Muscle of arm (tissue), 14 donors: ENCODE measurements at places on chromosomes 13 and 19. TPM values are rescaled to one million over a fixed set of nuclear protein-coding genes. Genes with fewer than 3 reads are reported as not detected.
A peak's percentile ranks its signal among the peaks of the same experiment; 100 is the strongest.

DNA sequence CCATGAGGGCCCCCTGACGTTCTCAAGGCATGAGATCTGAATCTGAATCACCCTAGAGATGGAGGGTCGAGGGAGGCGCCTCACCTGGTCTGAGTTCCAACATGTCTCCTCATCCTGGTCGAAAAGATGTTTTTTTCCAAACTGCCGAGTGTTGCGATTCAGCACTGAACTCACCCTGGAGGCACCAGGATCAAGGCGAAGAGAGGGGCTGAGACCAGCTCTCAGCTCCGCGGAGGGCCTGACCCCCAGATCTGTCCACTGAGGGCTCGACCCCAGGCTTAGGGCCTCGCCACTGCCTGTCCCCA lies 555 bp downstream of the NR2C2AP start:
- DNase-seq: no peak

SOX1 gene
- not detected for polyA plus RNA-seq

DNA sequence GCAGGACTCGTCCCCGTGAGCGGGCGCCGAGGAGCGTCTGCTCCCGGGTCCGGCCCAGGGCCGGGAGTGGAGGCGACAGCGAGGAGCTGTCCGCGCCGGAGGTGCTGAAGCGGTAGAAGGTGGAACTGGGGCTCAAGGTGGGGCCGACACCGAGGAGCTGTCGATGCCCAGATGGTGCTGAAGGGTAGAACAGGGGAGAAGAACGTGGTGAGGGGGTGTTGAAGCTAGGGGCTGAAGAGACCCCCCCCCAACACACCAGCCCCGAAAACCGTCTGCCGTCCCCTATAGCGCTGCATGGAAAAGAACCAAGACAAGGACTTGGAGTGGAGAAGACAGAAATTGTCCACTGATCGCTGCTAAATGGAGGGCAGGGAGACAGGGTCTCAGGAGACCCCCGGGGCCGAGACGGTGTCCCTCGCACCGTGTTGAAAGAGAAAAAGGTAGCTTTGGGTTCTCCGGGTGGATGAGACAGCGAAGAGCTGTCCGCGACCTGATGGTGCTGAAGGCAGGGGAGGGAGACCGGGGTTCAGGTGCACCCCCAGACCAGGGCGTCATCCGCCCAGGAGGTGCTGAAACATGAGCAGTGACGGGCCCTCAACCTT lies 7.1 kb upstream of the PDE4C start:
- DNase-seq: peak; percentile 62

DNA sequence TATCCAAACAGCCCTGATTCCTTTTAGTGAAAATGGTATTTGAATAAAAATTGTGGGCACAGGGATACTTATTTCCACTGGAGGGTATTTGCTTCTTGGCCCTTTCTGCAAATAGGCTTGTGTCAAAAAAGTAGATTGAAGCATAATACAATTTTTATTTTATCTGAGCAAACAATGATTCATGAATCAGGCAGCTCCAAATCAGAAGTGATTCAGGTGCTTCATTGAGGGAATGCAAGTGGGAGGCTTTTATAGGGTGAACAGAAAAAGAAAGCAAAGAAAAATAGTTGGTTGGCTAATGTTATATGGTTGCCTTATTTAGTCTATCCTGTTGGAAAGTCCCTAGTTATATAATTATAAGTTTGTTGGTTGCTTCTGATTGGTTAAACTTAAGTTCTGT lies 117.9 kb downstream of the ITGBL1 start:
- DNase-seq: no peak

FAM83E gene
- polyA plus RNA-seq: not detected

CEBPA gene
- 2.8 TPM for polyA plus RNA-seq

PSG2 gene
- polyA plus RNA-seq: 0.29 TPM

ONECUT3 gene
- polyA plus RNA-seq: 0.04 TPM

GRCh38 chr19:34365463-34366401 lies 736 bp downstream of the GPI start:
- DNase-seq: peak; percentile 39

GRCh38 chr13:34176633-34177032 lies 358.7 kb downstream of the RFC3 start:
- no peak for DNase-seq

EEF1AKMT1 gene
- polyA plus RNA-seq: 13.2 TPM

GRCh38 chr13:46053162-46054012 lies 841 bp upstream of the ZC3H13 start:
- DNase-seq: peak; percentile 11

UPF3A gene
- 134 TPM for polyA plus RNA-seq

DNA sequence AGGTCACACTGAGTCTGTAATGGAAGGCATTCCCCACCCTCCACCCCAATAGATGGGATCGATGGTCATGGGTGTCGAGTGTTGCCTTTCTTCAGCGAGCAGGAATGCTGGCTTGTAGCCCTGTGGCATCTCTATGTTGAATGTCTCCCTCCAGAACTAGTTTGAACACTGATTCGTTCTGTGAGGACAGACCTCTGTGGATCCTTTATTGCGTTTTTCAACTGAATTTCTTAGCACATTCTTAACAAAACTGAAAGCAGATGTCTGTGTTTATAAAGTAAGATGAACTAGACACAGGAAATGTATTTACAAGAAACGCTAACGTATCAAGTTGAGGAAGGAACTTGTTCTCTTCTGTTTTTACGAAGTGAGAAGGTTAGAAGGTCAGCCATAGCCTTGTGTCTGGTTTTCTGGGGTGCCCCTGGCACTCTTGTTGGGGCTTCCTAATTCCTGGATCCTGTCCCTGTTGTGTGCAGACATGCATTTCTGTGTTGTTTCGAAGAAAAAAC lies 36.8 kb upstream of the TM9SF2 start:
- DNase-seq: peak; percentile 25

DNA sequence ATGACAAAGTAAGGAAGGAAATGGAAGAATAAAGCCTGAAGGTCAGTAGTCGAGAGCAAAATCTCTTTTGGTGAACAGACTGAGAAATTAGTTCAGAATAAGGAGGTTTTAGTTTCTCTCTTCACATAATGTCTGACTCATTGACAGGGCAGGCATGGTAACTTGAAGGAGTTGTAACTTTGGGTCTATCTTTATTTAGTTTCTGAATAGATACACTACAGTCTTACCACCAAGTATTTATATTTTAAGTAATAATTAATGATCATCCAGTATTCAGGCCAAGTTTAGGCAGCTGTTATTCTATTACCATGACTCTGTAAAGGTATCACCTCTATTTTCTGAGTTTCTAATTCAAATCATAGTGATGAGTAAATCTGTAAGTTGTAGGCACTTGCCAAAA lies 219.9 kb downstream of the SPRY2 start:
- no peak for DNase-seq

- DNase-seq: no peak
Observed at GRCh38 chr13:109569958-109570711, 216.2 kb downstream of the IRS2 start.

RDH8 gene
- polyA plus RNA-seq: 0.21 TPM

CHMP2A gene
- polyA plus RNA-seq: 69.9 TPM

- DNase-seq: no peak
Observed at GRCh38 chr19:55258476-55258827, 365 bp downstream of the PPP6R1 start.

DNA sequence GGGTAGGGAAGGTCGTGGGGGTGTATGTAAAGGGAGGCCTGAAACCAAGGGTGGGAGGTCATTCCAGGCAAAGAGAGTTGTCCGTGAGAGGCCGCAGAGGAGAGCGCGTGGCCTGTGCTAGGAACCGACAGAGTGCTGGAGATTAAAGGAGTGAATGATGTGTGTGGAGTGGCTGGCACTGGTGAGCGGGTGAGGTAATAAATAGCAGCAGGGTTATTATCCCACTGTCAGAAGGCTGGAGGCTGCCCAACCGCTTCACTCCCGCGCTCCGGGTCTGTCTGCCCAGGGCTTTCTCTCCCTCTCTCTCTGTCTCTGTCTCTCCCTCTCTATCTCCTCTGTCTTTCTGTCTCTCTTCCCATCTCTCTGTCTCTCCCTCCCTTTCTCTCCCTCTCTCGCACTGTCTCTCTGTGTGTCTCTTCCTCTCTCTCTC lies 17.4 kb downstream of the ZNF579 start:
- no peak for DNase-seq

- no peak for DNase-seq
Observed at GRCh38 chr13:88115976-88116375, 444.8 kb downstream of the SLITRK5 start.

RASAL3 gene
- not detected for polyA plus RNA-seq

- DNase-seq: no peak
Observed at GRCh38 chr13:77919921-77920294, 1.3 kb upstream of the EDNRB start.

DNA sequence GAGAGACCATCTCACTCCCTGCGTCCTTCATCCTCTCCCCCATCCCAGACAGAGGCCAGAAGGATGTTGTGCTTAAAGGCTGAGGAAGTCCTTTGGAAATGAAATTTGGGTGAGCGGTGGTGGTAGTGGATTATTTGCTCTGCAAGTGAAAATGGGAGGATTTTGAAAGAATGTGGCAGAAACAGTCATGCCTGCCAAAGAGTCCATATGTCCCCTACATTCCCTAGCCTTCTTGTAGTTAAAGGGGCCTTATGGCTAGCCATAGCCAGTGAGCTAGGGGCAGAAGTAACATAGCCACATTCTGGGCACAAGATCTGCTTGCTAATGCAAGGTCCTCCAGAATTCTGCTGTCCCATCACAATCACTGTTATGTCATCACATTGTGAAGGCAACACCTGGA lies 360.2 kb upstream of the TSHZ3 start:
- DNase-seq: no peak

GRCh38 chr13:45751885-45752284 lies 49.8 kb downstream of the CBY2 start:
- no peak for DNase-seq

IPO5 gene
- 179 TPM for polyA plus RNA-seq

DNA sequence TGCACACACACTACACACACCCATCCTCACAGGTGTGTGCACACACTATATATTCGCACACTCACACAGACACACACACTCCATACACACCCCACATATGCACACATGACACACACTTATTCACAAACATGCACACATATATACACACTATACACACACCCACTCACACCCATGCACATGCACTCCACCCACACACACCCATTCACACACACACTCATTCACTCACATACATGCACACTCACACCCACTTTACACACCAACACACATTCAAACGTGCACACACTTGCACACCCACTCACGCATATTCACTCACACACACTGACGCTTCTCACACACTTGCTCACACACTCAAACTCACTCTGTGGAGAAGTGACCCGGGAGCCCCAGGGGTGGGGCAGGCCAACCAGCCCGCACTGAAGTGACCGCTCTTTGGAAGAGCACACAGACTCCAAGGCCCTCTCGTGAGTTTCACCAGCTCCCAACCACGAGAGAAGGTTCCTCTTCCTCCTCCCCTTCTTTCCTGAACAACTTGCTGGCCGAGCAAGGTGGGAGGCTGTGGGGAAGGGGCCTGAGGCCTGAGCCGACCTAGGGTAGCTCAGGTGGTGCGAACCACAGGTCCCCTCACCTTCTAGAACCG lies 86.1 kb upstream of the TM9SF2 start:
- DNase-seq: no peak

ZSCAN18 gene
- 54.0 TPM for polyA plus RNA-seq
